ENCODE measurements at places on chromosomes 2 and 18.
A peak's percentile ranks its signal among the peaks of the same experiment; 100 is the strongest.

- no peak for DNase-seq
Measured at GRCh38 chr2:161245261-161245553, 63.0 kb upstream of the PSMD14 start.

GRCh38 chr2:236705295-236706105 lies 135.9 kb downstream of the ACKR3 start:
- DNase-seq, result no peak

GRCh38 chr2:147450661-147451510 lies 393.9 kb upstream of the ACVR2A start:
- DNase-seq, result no peak

DNA sequence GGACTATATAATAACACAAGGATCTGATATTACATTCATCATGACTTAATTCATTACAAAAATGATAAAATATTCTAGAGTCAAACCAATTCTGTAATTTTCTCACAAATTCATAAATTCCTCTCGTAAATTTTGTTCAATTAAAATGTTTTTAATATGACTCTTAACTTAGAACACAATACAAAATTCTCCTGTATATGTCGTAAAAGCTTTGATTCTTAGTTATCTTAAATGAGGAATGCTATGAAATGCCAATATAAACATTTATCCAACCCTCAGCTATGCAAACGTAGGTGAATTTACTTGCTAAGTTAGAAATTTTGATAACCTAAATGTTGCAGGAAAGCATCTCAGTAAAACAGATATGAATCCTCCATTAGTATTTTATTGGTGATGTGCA lies 28.9 kb downstream of the ARHGAP15 start:
- no peak for DNase-seq

DNA sequence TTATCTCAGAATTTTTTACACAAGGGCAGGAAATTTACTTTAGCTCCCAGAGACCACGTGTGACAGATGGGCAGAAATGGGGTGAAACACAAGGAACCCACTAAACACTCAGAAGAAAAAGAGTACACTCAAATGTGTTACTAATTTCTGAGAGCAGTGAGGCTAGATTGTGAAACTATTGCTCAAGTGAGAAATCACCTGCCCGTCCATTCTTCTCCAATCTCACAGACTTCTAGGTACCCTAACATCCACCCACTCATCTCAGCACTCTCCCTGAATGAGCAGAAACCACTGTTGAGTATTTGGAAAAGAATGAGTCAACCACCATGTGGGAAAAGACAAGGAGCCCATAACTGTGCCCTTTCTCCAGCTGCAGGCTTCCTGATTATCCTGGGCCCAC lies 293.0 kb upstream of the CDH2 start:
- no peak for DNase-seq

DNA sequence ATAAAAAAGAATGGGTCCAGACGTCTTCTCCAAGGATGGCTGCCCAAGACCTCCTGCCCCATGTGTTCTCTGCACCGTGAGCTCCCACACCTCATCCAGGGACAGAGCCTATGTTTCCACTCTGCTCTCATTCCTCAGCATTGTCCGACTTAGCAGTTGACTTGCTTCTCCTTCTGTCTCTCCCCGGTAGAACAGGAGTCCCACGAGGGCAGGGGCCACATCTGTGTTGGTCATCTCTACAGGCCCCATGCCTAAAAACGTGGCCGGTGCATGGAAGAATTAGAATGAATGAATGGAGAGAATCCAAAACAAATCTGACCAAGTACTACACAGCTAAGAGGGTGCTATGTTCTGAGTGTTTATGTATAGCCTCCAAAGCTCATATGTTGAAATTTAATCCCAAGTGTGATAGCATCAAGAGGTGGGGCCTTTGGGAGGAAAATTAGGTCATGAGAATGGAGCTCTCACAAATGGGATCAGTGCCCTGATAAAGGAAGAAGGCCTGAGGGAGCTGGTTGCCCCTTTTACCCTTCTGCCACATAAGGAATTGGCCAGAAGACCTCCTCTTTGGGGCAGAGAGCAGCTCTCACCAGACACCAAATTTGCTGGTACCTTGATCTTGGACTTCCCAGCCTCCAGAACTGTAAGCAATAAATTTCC lies 55.9 kb downstream of the FAM178B start:
- no peak for DNase-seq

DNA sequence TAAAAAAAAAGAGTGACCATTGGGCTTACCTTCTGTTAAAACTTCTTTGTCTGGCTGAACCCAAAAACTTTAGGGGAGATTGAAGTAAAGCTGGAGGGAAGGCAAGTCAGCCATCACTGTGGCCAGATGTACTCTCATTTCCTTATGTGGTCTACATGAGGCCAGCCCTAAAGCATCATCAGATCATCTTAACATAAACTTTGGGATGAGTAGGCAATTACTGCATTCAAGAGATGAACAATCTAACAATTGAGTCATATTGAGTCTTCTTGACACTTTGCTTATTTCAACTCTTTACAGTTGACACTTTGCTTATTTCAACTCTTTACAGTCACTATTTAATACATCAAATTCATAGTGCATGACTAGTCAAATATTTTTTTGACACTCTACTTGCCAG lies 155.6 kb downstream of the QPCT start:
- DNase-seq, result peak; percentile 23

DNA sequence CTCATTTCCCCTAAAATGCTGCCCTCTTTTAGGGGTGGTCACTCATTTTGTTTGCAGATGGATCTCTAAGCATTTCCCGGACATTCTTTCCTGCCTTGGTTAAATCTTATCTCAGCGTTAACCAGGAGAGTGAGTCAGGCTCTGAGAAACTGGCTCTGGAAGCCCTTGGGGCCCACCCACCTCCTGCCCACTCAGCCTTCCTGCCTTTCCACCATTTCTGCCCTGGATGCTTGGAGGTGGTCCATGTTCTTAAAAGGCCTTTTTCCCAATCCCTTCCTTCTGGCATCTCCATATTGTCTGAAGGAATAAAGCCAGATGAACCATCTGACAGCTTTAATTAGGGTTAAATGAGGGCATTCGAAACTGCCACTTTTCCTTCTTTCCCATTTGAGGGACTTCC lies 9.5 kb downstream of the HK2 start:
- peak; percentile 63 for DNase-seq

DNA sequence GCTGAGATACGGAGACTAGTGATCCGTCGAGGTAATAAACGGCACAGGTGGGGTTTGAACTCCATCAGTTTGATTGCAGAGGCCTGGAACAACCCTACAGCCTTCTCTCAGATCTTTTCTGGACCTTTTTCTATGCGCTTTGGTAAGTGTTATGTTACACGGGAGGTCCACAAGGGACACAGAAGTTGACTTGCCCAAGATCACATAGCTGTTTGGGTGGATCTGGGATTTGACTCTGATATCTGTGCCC lies 1.1 kb upstream of the DNPEP start:
- DNase-seq, result no peak

DNA sequence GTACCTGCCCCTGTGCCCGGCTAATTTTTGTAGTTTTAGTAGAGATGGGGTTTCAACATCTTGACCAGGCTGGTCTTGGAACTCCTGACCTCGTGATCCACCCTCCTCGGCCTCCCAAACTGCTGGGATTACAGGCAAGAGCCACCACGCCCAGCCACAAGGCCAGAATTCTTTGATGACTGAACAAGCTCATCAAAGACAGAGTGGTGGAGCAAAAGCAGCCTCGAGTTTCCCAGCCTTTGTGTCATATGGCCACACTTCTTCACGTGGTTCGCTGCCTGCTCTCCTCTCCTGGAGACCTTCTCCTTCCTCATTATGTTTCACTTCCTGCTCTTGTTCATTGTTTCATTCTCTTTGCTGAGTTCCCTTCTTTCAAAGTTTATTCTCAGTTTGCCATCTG lies 9.9 kb upstream of the NPC1 start:
- no peak for DNase-seq

DNA sequence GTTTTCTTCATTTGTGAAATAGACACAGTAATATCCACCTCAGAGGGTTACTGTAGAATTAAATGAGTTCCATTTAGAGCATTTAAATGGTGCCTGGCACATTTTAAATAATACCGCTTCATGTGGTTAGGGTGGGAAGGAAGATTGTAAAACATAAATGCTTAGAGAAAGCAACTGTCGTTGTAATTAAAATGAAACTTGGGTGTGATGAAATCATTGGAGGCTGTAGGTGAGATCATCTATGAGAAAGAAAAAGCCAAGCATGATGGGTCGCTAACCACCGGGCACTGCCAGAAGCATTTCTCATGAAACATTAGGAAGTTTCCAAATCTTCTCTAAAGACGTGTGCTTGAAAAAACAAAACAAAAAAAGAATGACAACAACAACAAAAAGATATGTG lies 8.2 kb upstream of the SLC39A10 start:
- no peak for DNase-seq

DNA sequence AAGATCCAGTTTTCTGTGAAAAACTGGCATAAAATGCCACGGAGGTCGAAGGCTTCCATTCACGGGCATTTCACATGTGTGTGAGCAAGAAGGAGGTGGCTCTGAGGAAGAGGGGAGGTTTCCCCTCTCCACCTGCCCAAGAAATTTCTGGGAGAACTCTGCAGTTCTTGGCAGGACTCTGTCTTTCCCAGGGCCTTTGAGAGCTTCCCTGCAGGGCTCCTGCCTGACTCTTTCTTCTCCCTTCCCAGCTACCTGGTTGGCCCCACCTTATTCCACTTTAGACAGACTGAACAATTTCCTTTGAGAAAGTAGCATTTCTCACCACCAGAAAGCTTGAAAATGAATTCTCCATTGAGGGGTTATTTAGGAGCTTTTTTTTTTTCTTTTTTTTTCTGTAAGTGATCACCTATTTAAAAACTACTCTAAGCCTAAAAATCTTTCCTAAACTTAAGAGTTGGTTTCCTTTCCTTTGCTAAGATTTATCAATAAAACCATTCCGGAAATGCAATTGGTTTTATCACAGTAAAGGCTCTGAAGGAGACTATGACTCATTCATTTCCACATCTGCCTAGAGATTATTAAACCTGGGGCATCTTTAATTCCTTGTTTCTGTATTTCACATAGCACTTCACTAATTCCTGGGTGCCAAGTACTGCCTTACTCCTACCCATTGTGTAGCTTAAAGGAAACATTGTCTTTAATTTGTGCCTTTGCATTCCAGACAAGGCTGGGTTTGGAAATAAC lies 59.3 kb downstream of the UNC80 start:
- no peak for DNase-seq

DNA sequence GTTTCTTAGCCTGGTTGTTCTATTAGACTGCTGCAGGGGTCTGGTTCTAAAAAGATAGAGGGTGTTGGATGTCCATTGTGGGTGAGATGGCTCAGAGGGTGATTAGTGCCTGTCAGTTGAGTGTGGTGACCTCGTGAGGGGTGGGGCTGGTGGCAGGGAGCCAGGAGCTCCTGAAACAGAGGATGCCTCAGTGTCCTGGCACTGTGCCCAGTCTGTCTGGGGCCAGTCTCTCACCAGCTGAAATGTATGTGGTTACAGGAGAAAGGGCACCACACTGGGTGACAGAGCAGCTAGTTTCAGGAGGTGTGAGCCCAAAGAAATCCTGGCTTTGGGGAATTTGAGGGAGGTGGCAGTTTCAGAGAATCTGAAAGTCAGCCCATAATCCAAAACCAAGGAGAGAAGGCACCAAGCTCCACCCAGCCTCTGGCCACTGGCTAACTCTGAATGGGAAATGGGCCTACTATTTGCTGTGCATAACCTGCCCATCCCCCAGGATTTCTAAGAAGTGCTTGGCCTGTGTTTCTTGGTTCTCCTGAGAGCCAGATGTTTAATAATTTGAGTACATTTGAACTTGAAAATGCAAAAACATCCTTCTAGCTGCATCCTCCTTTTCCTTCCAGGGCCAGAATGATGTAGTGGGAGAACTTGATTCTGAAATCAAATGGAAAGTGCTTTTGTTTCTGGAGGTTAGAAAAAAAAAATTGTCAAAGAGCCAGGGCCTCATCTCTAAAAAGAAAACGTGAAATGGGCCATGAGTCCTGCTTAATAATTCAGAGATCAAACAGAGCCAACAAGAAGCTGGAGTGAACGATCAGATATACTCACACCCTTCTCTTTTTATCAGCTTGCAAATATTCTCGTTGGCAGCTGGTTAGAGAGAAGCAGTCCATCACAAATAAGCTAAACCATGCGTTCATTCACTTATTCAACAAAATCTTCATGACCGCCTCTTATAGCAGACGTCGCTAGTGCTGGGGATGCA lies 92.3 kb downstream of the B3GNT2 start:
- DNase-seq, result peak; percentile 61

GRCh38 chr18:1413323-1413675 lies 508.6 kb downstream of the ADCYAP1 start:
- DNase-seq, result no peak

GRCh38 chr18:10022365-10022764 lies 108.5 kb downstream of the VAPA start:
- no peak for DNase-seq

DNA sequence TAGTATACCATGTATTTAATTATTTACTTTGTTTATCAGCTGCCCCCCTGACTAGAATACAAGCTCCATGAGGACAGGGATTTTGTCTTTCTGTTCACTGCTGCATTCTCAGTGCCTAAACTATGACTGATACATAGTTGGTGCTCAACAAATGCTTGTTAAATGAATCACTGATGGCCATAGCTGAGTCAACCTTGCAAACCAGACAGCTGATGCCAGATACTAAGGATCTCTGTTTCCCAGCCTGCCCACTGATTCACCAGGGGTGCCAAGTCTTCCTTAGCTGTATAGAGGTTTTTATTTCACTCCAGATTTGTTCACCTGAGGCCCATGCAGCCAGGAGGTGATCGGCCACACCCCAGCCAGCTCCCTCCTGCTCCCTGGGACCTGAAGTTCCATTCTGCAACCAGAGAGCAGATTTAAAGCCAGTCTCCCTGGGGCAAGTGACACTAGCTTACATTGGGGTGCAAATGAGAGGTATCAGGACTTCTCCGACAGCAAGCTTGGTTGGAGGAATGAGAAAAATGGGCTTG lies 92.2 kb downstream of the C1QL2 start:
- DNase-seq, result no peak

- DNase-seq, result no peak
Measured at GRCh38 chr2:97979904-97980303, 15.8 kb downstream of the TMEM131 start.

GRCh38 chr18:77132369-77133050 lies at the start of gene MBP:
TSS of gene MBP (minus strand) at chr18:77132783. CDS start at chr18:77105261, 27,522 bp downstream.
- no peak for DNase-seq

- no peak for DNase-seq
Measured at GRCh38 chr2:12486205-12487118, 230.3 kb upstream of the TRIB2 start.

- no peak for DNase-seq
Measured at GRCh38 chr2:123101434-123101833, 923.7 kb upstream of the CNTNAP5 start.

All from fibroblast of skin of scalp (primary cell).